ENCODE measurements at places on chromosomes 11 and 22.

GRCh38 chr11:16336204-16336603 lies 20.1 kb downstream of the SOX6 start:
- no peak for DNase-seq

DNA sequence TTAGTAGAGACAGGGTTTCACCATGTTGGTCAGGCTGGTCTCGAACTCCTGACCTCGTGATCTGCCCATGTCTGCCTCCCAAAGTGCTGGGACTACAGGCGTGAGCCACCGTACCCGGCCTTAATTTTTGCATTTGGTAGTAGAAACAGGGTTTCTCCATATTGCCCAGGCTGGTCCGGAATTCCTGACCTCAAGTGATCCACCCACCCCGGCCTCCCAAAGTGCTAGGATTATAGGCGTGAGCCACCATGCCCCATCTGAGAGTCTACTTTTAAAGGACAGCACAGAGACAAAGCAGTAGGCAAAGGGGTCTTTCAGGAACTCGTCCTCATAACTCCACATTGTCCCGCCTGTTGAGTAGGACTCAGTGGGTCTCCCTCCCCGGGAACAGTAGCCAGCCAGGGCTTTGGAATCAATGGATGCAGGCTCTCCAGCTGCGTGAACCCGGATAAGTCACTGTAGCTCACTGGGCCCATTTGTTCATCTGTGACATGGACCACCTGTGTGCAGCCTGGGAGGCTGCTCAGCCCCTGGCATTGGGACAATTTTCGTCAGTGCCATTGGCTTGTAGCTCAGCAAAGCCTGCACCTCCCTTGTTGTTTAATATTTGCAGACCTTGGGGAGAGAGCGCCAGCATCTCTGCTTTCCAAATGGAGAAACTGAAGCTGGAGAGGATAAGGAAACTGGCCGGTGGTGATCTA lies 86.1 kb downstream of the ARHGAP8 start:
- no peak for DNase-seq

GRCh38 chr11:92306966-92307510 lies 82.4 kb downstream of the FAT3 start:
- no peak for DNase-seq

DNA sequence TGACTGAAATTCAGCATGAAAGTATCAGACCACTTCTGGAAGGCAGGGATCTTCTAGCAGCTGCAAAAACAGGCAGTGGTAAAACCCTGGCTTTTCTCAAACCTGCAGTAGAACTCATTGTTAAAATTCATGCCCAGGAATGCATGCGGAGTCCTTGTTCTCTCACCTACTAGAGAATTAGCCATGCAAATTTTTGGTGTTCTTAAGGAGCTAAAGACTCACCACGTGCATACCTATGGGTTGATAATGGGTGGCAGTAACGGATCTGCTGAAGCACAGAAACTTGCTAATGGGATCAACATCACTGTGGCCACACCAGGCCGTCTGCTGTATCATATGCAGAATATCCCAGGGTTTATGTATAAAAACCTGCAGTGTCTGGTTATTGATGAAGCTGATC lies 19.1 kb downstream of the ZBTB44 start:
- no peak for DNase-seq

DNA sequence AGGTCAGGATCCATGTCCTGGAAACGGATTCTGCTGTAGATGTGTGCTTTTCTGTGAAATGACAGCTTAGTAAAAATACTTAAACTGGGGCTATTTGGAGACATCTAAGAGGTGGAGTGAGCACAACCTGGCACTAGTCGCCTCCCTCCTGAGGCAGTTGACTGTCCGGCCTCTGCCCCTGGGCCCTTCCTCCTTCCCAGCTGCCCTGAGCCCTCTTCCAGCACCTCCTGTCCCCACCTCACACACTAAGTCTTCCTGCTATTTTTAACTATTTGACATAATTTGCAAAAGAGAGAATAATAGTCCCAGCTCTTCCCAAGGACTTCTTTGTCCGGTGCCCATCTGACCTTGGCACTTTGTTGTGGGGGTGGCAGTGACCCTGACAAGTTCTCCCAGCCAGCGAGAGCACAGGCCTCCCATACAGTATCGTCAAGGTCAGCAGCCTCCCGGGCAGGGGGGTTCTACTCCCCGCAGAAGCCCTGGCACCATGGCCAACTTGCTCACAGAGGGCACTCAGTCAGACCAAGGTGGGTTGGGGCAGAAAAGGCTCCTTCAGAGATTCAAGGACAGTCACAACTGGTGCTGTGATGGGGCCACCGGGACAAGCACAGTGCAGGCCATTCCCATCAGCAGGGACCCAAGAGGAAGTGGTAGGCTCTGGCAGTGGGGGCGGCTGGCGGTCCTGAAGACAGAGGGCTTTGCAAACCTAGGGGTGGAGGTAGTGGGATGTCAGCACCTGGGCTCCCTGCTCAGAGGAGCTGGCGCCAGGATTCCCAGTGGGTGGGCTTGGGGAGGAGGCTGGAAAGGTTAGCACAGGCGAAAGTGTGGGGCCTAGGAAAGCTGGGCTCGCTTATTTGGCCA lies 5.5 kb upstream of the NEAT1 start:
- no peak for DNase-seq

DNA sequence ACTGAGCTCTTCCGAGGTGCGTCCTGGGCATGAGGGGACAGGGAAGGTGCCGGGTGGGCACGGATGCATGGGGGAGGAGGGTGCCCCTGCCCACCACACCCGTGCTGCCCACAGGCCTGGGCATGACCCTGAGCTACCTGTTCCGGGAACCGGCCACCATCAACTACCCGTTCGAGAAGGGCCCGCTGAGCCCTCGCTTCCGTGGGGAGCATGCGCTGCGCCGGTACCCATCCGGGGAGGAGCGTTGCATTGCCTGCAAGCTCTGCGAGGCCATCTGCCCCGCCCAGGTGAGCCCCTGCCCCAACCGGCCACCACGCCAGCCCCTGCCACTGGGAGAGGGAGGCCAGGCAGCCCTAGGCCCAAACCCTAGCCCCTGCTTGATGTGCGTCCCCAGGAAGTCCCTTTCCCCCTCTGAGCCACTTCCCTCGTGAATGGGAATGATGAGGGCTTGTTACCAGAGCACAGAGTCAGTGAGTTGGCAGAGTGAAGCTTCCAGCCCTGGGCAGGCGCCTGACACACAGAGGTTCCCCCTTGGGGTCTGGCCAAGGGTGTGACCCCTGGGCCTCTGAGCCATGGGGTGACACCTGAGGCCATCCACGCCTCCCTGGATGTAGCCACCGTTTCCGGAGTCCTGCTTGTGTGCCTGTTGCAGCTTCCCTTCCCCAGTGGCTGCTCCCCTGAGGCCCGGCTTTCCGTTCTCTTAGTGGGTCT lies 2.7 kb downstream of the NDUFS8 start:
- DNase-seq, result no peak

GRCh38 chr22:49092716-49093115 lies 735.0 kb downstream of the BRD1 start:
- DNase-seq, result no peak

GRCh38 chr11:128882451-128882850 lies 8.7 kb upstream of the KCNJ5 start:
- no peak for DNase-seq

GRCh38 chr22:19492504-19493174 lies 12.9 kb downstream of the CDC45 start:
- DNase-seq, result no peak

DNA sequence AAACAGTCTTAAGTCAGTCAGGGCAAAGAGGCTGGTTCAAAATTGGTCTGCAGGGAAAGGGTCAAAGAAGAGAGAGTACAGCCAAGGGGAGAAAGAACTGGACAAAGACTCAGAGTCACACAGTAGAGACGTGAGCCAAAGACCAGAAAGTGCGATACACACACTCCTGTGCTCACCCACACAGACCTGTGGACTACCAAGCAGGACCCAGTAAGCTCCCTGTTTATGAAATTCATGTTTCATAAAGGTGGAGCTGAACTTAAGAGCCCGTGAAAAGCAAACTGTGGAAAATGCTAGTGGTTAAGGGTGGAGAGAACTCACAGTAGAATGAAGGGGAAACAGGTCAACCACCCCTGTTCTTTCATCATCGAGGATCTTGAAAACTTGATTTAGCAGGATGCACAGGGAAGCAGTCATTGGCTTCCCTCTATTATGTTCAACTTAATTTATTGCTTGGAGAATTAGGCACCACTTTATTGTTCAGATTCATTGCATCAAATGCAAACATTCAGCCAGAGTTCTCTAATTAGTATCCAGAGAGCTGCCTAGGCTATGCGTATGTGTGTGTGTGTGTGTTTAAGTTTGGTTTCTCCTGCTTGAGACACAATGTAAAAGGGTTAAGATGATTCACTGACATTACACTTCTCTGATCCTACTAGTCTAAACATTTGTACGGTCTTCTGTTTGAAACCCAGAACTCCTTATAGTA lies 160.9 kb upstream of the MTMR2 start:
- no peak for DNase-seq

- no peak for DNase-seq
Measured at GRCh38 chr11:3914805-3915204, 59.3 kb downstream of the STIM1 start.

DNA sequence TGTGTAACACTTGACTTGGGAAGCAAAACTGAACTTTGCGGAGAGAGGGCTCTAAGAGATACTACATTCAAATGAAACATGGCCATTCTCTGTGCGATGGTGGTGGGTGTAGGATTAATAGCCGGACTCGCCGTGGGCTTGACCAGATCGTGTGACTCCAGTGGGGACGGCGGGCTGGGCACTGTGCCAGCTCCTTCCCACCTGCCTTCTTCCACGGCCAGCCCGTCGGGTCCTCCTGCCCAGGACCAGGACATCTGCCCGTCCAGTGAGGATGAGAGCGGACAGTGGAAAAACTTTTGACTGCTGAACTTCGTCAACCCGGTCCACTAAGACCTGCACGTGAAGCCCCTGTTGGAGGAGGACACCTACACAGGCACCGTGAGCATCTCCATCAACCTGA lies 137.4 kb downstream of the OR4C45 start:
- DNase-seq, result no peak

DNA sequence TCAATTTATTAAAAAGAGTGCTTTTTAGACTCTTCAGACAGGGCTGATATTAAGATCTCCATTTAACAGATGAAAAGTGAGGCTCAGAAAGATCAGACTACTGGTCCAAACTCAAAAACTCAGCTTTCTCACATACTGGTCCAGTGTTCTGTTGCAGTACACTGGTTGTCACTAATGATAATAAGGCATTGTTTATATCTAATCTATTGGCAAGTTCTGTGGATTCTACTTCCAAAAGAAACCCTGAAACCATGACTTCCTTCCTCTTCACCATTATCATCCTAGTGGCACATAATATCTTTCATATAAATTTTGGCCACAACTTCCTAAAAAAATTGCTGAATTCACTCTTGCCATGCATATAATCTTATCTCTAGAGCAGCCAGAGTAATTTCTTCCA lies 36.9 kb downstream of the F2 start:
- no peak for DNase-seq

All from activated CD8-positive, alpha-beta memory T cell treated with anti-CD3 and anti-CD28 coated beads for 4 hours (primary cell).